ENCODE measurements at places on chromosomes 7 and 10.

- DNase-seq, result no peak
These were observed 12.1 kb upstream of the PDGFA start for GRCh38 chr7:531777-532176.

- peak; percentile 86 for DNase-seq
These were observed 42.2 kb downstream of the ACSM6 start for GRCh38 chr10:95236068-95236903.

- DNase-seq, result no peak
These were observed 113.8 kb upstream of the KLF6 start for GRCh38 chr10:3898821-3899220.

- DNase-seq, result no peak
These were observed 26.9 kb downstream of the STAMBPL1 start for GRCh38 chr10:88906921-88907320.

- no peak for DNase-seq
These were observed 73.6 kb upstream of the PIK3CG start for GRCh38 chr7:106791526-106791925.

- no peak for DNase-seq
These were observed 299.9 kb upstream of the HABP2 start for GRCh38 chr10:113252650-113253618.

GRCh38 chr10:15703151-15703880, 16.4 kb downstream of the ITGA8 start:
- DNase-seq, result peak; percentile 37

DNA sequence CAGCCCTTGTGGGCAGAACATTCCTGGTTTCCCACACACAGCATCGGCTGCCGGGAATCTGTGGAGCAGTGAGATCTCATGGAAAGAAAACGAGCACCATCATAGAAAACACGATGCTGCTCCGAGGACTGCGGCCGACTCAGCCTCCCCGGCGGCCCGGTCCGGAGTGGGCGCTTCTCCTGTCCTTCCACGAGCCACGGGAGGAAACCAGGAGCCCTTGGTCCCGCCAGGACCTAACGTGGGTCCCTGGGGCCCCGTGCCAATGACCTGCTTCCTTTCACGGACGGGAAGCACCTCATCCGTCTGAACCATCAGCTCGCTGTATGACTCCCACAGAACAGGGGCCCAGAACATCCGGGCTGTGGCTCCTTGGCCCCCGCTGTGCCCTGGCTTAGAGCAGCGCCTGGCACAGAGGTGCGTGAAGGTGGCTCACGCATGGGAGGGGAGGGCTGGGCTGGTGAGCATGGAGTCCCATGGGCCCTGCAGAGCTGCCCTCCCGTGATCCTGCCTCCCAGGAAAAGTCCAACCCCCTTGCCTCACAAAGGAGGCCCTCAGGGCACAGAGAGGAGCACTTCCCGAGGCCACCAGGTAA, 280.5 kb downstream of the MAD1L1 start:
- no peak for DNase-seq

DNA sequence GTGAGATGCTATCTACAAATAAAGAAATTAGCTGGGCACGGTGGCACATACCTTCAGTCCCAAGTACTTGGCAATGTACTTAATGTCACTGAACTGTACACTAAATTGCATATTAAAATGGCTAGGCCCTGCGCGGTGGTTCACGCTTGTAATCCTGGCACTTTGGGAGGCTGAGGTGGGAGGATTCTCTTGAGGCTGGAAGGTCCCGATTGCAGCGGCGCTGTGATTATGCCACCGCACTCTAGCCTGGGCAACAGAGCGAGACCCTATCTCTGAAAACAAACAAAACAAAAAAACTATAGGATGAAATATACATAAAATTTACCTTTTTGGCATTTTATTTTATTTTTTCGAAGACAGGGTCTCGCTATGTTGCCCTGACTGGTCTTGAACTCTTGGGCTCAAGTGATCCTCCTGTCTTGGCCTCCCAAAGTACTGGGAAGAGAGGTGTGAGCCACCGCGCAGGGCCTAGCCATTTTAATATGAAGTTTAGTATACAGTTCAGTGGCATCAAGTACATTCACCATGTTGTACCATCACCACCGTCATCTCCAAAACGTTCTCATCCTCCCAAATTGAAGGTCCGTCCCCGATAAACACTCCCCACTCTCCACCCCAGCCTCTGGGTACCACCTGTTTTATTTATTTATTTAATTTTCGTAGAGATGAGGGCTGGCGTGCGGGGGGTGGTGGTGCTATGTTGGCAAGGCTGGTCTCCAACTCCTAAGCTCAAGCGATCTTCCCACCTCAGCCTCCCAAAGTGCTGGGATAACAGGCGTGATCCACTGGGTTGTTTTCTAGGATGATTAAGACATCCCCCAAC, 1.3 kb upstream of the EIF3B start:
- no peak for DNase-seq

DNA sequence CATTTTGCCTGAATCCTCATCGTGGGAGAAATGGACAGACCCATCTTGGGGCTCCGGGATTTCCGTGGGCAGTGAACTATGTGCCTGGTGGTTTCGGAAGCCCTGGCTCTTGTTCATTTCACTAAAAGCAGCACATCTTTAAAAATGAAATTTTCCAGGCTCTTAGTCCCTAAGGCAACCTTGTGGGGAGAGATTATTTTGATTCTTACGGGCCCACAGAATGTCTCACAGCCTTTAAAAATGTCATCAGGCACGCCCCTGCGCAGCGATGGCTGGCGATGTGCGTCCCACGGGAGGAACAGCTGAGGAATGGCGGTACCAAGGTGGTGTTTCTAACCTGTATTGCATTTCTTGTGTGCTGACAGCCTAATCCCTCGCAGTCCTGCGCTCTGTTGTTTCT, 189.7 kb downstream of the CCDC3 start:
- no peak for DNase-seq

GRCh38 chr10:90652519-90652918, 205.3 kb downstream of the HTR7 start:
- DNase-seq, result no peak

DNA sequence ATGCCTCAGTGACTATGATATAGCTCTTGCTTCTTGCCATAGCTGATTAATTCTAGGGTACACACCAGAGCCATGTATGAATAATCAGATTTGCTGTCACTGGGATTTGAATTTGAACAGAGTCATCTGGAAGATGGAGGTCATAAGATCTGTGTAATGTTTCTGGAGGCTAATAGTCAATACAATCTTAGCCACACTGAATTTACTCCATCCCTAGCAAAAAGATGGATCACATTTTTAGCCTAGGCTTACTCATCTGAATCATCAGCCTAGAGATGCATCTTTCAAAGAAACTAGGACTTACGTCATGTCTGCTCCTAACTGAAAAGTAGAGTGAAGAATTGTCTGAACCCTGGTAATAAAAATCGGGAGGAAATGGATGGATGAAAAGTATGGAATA, 142.3 kb upstream of the ZNF804B start:
- DNase-seq, result no peak

- no peak for DNase-seq
These were observed 156.3 kb downstream of the SLC16A9 start for GRCh38 chr10:59553162-59553900.

DNA sequence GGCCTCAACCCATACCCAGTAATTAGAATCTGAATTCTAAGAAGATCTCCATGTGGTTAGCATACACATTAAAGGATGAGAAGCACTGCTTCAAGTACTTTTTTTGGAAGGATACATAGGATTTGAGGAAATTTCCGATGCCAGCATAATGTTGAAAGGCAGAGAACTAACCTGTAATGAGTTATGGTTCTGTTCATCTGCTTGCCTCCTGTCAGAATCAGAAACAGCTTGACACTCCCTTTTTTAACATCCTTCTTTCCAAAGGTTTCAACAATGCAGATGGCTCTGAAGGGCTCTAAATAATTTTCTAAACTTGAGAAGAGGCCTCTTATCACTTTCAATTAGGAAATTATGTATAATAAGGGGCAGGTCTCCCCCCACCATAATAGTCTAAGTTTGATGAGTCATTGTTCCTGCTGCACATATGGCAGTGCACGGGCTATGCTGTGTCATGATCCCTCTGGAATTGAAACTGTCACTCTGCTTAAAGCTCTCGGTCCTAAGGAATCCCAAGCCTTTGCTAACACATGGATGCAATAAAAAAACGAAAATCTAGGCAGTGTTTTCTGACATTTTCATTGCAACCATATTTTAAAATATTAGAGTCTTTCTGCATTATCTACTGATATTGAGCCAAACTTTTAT, 291.2 kb upstream of the FZD1 start:
- peak; percentile 50 for DNase-seq

GRCh38 chr7:158829021-158829341, 328 bp downstream of the ESYT2 start:
- peak; percentile 66 for DNase-seq

DNA sequence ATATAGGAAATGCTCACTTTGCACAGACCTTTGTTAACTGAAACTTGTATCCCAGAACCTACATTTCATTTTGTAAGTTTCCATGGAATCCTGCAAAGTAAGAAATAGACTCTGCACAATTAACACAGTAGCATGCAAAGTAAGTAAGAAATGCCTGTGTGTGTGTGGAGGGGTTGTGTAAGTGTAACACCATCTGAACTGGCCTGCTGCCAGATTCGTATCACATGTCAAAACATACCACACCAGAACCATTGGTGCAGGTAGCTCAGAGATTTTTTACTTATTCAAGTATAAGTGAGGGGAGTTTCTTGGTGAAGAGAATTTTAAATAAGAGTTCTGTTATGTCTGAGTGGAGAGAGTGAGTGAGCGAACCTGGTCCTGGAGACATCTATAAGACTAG, 17.9 kb upstream of the DDX21 start:
- peak; percentile 4 for DNase-seq

DNA sequence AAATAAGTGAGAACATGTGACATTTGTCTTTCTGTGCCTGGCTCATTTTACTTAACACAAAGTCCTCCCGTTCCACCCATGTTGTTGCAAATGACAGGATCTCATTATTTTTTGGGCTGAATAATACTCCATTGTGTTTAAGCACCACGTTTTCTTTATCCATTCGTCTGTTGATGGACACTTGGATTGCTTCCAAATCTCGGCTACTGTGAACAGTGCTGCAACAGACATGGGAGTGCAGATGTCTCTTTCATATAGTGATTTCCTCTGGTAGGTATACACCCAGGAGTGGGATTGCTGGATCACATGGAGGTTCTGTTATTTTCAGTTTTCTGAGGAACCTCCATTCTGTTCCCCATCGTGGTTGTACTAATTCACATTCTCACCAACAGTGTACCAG, 264.4 kb upstream of the GALNT17 start:
- no peak for DNase-seq

- DNase-seq, result no peak
These were observed 4.1 kb downstream of the HOXA9 start for GRCh38 chr7:27161214-27161720.

- DNase-seq, result no peak
These were observed 17.2 kb upstream of the SEMA3D start for GRCh38 chr7:85204061-85204460.
